ENCODE measurements at places on chromosomes 1 and 21. TPM values are rescaled to one million over a fixed set of nuclear protein-coding genes. Genes with fewer than 3 reads are reported as not detected.

ELAPOR1 gene
- total RNA-seq, result 14.8 TPM

LMOD1 gene
- not detected for total RNA-seq

S100A3 gene
- not detected for total RNA-seq

ANKRD35 gene
- total RNA-seq, result 0.82 TPM

LHX8 gene
- not detected for total RNA-seq

FLG2 gene
- not detected for total RNA-seq

RAD54L gene
- total RNA-seq, result 63.1 TPM

GSTM1 gene
- total RNA-seq, result not detected

RBM8A gene
- 376 TPM for total RNA-seq

DTL gene
- total RNA-seq, result 95.0 TPM

ASCL5 gene
- total RNA-seq, result not detected

ARHGAP30 gene
- total RNA-seq, result 149 TPM

NBPF6 gene
- total RNA-seq, result not detected

KRTAP21-2 gene
- not detected for total RNA-seq

GPR153 gene
- 0.67 TPM for total RNA-seq

CAMK1G gene
- not detected for total RNA-seq

LCE7A gene
- total RNA-seq, result not detected

Data from activated CD8-positive, alpha-beta memory T cell treated with anti-CD3 and anti-CD28 coated beads for 36 hours (primary cell).